ENCODE measurements at places on chromosomes 7 and 10.

- DNase-seq, result no peak
These were observed 509.9 kb downstream of the PARD3 start for GRCh38 chr10:34305189-34305588.

DNA sequence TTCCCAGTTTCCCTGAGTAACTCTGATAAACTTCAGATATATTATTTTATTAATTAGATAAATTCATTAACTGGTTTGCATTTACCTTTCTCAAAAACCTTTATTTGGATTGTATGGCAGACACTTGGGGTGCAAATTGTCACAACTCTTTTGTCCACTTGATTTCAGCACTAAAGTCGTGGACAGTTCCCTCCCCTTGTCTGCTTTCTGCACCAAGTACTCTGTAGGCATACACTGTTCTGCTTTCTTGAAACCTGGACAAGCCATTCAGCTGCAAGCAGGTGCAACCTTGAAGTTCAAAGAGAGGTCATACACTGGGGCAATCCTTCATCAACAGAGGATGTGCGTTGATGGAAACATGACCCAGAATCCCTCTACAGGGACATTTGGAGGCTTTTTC, 162.9 kb downstream of the ARL5B start:
- DNase-seq, result no peak

DNA sequence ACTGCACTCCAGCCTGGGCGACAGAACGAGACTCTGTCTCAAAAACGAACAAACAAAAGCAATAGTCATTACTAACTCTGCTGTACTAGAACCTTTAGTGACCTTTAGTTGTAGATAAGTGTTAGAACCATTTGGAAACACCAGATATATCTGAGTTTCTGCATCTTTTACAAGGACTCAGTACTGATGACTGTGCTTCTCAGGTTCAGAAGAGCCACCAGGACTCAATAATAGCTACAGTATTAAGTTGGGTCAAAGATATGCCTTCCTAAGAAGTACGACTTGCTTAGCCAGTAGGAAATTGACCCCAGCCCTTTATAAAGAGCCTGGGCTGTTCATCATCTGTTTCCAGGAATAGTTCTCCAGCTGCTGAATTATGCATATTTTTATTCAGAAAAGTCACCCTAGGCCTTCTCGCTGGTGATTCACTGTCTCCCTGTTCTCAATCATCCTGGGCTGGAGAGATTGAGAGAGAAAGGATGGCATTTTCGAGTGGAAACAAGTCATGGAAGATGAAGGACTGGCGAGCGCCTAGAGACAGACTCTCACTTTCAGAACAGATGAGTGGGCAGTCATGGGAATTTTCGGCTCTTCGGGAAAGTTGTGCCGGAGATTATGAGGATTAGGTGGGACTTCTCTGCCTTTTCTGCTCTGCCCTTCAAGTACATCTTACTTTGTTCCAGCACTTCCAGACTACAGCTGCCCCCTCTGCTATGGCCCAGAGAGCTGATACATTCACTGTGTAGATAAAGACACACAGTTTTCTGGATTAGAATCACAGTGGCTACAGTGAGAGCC, 316.1 kb downstream of the CCDC3 start:
- no peak for DNase-seq

- DNase-seq, result no peak
These were observed 24.7 kb upstream of the GPAM start for GRCh38 chr10:112208292-112208691.

- no peak for DNase-seq
These were observed 61.8 kb upstream of the MET start for GRCh38 chr7:116610210-116610609.

GRCh38 chr10:95646160-95646559, 10.4 kb downstream of the ALDH18A1 start:
- DNase-seq, result no peak

- DNase-seq, result no peak
These were observed 152.7 kb upstream of the NRP1 start for GRCh38 chr10:33487014-33487776.

- no peak for DNase-seq
These were observed 219.5 kb upstream of the PHYHIPL start for GRCh38 chr10:58956926-58957325.

GRCh38 chr7:76080204-76080603, 32.3 kb downstream of the MDH2 start:
- no peak for DNase-seq

DNA sequence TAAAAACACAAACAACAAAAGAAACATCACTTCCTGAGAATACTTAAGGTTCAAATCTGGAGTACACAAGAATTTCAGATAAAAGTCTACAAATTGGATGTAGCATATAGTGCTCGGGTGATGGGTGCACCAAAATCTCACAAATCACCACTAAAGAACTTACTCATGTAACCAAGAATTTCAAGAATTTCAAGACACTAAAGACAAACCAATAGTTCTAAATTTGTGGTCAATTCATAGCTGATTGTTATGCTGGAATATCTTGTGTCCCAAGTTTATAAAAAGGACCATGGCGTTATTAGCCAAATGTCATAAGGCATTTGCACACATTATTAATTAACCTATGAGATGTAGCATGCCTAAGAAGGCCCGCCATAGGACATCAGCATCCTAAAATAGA, 1204.1 kb upstream of the AUTS2 start:
- no peak for DNase-seq
